Regular cardiac myocyte (primary cell): ENCODE measurements at places on chromosomes 13 and 19. TPM values are rescaled to one million over a fixed set of nuclear protein-coding genes. Genes with fewer than 3 reads are reported as not detected.

The SMAD9 gene
- 4.8 and 5.0 TPM in 2 replicates for total RNA-seq

The PRSS57 gene
- not detected in 2 replicates for total RNA-seq

The ZNF440 gene
- 9.4 and 12.1 TPM in 2 replicates for total RNA-seq

The PIN1 gene
- total RNA-seq = 77.2 and 144 TPM in 2 replicates

The NLRP11 gene
- total RNA-seq = under 0.01 TPM in 1 of 2 replicates, not detected in the other

The ZNF223 gene
- 4.2 and 5.4 TPM in 2 replicates for total RNA-seq
